ENCODE measurements at places on chromosomes 16 and 17.

DNA sequence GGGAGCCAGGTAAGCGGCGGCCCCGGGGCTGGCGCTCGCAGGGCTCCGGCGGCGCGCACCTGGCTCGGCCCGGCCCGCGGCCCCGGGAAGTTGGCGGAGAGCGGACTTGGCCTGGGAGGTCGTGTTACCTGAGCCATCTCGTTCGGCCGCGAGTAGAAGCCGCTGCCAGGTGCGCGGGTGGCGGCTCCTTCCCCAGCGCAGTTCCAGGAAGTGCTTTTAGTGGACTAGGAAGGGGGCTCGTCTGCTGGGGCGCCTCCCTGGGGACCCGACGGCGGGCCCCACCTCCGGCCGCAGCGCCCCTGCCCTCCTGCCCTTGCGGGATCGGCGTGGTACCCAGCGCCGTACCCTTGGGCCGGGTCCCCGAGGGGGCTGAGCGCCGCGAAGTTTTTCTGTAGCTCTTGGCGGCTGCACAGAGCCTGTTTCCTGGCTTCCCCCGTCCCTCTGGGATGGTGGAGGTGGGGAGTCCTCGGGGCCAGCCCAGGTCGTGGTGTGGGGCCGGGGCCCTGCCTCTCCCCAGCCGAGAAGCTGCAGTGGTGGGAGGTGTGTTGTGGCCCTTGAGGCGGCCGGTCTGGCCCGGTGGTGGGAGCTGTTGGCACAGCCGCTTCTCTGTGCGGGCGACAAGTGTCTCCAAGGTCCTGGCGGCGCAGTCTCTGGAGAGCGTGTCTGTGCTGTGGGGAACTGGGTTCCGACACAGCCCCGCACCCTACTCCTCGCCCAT is 96.9 kb downstream of the RAB11FIP4 start:
- no peak for DNase-seq

- DNase-seq: no peak
Observed at GRCh38 chr17:78106211-78106610, 22.3 kb downstream of the TMC6 start.

GRCh38 chr16:88974080-88974915 is 2.7 kb downstream of the CBFA2T3 start:
- DNase-seq: no peak

DNA sequence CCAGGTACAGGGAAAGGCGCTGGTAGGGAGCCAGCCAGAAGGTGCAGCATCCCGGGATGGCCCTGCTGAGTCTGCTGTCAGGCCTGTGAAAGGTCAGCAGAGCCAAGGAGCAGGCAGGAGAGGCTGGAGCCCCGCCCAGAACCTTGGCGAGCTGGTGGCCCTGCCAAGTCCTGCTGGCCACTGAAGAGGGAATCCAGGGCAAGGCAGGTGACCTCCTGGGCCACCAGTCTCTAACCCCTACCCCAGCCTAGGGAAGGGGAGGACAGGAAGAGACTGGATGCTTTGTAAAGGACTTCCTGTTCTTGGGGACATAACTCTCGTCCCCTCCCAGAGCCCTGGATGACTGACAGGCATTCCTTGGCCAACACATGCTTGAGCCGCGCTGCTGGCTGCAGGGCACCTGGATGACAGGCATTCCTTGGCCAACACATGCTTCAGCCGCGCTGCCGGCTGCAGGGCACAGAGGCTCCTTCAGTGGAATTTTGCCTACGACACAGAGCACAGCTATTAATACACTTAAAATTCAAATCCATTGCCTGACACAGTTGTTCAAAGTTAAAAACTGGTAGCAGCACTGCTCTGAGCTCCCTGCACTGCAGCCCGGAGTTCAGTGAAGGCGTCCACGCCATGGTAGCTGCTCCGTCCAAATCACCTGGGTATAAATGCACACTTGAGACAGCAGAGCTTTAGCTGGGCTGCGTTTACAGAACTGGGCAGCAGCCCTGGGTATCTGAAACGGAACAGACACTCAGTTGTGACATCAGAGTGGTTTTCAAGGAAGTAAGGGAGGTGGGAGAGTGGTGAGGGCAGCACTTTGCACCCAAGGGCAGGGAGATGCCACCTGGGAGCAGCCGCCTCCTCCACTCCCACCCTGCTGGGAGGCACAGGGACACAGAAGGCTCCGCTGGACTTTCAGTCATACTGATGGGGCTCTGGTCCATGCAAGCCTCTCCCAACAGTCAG is 2.0 kb upstream of the BRICD5 start:
- no peak for DNase-seq

- no peak for DNase-seq
Observed at GRCh38 chr16:27107185-27107592, 40.5 kb downstream of the C16orf82 start.

GRCh38 chr16:85888405-85889331 is 10.3 kb upstream of the IRF8 start:
- no peak for DNase-seq

DNA sequence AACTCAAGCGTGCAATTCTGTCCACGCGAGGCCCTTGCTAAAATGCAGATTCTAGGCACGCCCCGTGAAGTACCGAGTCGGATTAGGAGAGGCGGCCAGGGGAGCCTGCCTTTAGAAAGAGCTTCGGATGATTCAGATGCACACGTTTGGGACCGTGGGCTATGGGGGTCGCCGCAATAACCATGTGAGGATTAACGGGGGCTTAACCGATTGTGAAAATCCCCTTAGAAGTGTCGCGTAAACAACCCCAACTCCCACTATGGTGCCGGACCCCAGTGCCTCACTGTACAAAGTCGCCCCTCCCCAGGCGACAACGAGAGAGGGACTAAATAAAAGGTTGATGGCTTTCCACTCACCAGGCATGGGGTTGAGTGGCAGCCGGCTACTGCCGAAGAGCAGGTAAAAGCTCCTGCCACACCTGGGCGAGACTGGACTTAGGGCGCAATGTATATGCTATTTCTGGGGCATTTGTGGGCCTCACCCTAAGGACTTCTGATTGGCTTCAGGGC is 635 bp upstream of the SP2 start:
- no peak for DNase-seq

DNA sequence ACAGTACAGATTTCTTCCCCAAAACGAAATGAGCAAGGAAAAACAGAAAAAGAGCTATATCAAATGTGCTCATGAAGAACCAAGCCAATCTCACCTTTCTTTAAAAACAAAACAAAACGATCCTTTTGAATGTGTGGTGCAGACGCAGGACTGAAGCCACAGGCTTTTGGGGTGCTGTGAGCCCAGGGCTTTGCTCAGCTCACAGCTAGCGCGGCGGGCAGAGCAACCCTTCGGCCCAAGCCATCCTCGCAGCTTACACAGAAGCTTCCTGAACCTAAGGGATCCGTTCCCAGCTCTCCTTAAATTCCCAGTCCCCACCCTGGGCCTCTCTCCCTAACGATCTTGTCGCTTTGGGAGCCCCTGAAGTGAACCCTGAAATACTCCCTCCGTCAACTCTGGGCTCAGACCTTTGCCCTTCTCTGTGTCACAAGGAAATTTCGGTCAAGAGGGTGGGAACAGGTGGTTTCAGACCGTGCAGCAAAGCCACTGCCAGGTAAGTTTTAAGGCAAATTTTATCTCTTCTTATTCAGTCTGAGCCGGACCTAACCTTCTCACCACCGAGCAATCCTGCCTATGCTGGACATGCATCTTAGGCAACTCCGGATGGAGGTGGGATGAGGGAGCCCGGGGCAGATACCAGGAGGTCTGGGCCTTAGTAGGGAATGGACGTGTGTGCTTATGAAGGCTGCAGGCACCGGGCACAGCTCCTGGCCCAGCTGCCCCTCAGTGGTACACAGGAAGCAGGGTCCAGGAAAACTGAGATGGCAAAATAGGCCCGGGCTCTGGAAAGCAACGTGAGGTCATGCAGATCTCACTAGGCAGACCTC is 52.0 kb downstream of the COTL1 start:
- no peak for DNase-seq

DNA sequence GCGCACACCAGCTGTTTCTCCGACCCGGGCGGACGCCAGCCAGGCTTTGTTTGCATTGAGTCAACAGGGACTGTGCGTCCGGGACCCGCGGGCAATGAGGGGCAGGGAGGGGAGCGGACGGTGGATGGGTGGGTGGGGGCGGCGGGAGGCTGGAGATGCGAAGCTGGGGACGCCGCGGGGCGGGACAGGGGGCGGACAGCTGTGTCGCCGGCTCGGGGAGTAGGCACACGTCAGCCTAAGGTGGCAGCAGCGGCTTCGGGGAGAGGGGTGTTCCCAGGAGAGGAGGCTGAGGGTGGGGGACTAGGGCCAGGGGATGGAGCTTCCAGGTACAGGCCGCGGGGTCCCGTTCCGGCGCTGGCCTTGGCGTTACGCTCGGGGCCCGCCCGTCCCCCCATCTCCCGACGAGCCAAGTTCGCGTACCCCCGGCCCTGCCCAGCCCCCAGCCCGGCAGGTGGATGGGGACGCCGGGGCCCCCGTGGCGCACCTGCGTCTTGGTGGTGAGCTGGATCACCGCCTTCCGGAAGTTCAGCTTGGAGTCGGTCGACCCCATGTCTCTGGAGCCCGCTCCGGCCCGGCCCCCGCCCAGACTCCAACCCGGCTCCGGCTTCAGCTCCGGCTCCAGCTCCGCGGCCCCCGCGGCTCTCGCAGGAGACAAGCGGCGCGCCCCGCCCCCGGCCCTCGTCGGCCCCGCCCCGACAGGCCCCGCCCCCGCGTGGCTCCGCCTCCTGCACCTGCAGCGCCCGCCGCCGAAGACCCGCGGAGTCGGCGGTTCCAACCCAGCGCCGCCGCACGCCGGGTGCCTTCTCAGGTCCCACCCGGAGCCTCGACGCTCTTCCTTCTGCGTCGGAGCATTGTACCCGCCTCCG is at the start of gene HID1:
TSS of gene HID1 (minus strand) at position 653 of the 866 bp plus-strand sequence. CDS start at position 550, 103 bp downstream.
- DNase-seq: peak; percentile 82

DNA sequence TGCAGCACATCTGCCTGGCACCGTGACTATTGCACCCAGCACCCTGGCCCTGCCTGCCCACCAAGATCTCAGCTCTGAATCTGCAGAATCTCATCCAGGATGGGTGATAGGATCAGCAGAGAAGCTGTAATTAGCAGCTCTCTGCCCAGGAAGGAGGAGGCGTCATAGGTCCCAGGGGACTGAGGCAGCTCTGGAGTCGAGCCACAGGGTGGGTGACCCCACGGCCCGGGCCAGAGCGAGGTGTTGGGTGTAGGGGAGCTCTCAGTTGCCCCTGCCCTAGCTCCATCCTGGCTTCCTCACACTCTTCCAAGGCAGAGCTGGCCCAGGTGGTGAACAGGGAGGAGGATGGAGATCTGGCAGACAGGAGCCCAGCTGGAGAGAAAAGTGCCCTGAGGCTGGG is 18.2 kb upstream of the FAM83G start:
- no peak for DNase-seq

DNA sequence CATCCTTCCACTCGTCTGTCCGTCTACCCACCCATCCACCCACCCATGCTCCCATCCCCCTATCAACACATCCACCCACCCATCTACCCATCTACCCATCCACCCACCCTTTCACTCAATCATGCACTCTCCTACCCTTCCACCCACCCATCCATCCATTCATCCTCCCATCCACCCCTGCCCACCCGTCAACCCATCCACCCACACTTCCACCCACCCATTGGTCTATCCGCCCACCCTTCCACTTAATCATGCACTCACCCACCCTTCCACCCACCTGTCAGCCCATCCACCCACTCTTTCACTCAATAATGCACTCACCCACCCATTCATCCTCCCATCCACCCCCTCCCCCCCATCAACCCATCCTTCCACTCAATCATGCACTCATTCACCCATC is 250.0 kb upstream of the EEF2KMT start:
- DNase-seq: no peak

Measured in stimulated activated CD4-positive, alpha-beta T cell treated with anti-CD3 and anti-CD28 coated beads, Interleukin-4, amount 100 ng/mL, for 1 hour (primary cell).